ENCODE measurements at places on chromosomes 7 and 10. TPM values are rescaled to one million over a fixed set of nuclear protein-coding genes. Genes with fewer than 3 reads are reported as not detected.

GRCh38 chr7:16773326-16773725 lies 19.8 kb downstream of the TSPAN13 start:
- DNase-seq: no peak

Gene NPC1L1
- total RNA-seq: 0.49 TPM

GRCh38 chr7:41046221-41046761 lies 656.6 kb downstream of the INHBA start:
- DNase-seq: peak; percentile 88

- DNase-seq: no peak
Observed at GRCh38 chr7:17207220-17207619, 91.2 kb upstream of the AHR start.

DNA sequence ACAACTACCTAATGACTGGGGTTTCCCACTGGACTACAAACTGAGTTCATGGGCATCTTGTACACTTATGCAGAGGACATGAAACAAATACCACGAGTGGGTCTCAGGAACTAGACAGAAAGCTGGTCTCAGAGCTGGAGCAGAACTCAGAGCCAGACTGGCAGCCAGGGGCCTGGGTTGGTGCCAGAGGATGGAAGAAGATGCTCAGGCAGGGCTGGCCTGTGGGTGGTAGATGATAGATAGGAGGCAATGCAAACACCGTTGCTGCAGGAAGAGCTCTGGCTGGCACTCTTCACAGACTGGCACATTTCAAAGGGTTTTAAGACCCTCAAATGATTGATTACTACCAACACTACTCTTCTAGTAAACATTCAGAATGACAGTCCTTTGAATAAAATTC lies 28.8 kb downstream of the ENO4 start:
- DNase-seq: no peak

GRCh38 chr7:27576360-27576944 lies 86.2 kb downstream of the HIBADH start:
- no peak for DNase-seq

DNA sequence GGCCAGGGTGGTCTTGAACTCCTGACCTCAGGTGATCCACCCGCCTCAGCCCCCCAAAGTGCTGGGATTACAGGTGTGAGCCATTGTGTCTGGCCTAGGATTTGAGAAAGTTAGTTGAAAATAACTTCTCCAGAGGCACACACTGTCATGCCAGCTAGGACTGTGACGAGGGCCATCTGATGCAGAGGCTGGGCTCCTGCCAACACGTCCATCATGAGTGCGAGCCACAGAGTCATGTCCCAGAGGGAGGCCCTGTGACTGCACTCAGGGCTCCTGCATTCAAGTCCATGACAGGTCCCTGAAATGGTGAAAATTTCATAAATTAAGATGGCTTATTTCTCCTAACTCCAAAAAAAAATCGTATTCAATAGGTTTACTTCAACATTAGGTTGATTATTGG lies 17.1 kb downstream of the C10orf120 start:
- no peak for DNase-seq

DNA sequence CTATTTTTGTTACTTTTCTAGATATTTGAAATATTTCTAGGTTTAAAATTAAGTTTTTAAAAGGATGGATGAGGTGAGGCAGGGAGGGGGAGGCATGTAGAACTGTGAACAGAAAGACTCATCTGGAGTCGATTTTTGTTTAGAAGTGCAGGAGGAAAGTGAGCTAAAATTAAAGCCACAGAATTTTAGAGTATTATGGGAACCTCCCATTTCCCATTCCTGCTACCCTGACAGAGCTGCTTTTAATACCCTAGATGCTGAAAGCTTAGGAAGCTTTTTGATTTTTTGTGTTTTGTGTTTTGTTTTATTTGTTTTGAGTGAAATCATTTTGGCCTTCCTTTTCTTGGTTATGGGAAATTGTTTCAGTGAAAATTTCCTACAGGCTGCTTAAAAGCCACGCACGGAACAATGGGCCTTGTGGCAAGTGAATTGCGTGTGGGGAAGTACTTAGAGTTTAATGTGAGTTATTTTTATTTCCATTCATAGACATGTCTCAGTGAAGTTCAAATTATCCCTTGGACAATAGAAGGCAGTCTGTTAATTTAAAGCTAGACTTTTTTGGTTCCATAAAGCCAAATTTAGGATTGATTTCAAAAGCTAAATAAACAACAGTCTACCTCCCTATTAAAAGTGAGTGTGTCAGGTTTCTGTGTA lies 102.0 kb upstream of the HDAC9 start:
- DNase-seq: no peak

Gene RHOBTB1
- total RNA-seq: 11.0 TPM

Gene RAPGEF5
- total RNA-seq: 68.0 TPM

- DNase-seq: no peak
Observed at GRCh38 chr7:127699853-127700252, 47.9 kb downstream of the SND1 start.

- no peak for DNase-seq
Observed at GRCh38 chr7:70694434-70694970, 437.4 kb upstream of the GALNT17 start.

Gene BICC1
- 15.2 TPM for total RNA-seq

- no peak for DNase-seq
Observed at GRCh38 chr7:112081778-112082177, 124.4 kb downstream of the DOCK4 start.

DNA sequence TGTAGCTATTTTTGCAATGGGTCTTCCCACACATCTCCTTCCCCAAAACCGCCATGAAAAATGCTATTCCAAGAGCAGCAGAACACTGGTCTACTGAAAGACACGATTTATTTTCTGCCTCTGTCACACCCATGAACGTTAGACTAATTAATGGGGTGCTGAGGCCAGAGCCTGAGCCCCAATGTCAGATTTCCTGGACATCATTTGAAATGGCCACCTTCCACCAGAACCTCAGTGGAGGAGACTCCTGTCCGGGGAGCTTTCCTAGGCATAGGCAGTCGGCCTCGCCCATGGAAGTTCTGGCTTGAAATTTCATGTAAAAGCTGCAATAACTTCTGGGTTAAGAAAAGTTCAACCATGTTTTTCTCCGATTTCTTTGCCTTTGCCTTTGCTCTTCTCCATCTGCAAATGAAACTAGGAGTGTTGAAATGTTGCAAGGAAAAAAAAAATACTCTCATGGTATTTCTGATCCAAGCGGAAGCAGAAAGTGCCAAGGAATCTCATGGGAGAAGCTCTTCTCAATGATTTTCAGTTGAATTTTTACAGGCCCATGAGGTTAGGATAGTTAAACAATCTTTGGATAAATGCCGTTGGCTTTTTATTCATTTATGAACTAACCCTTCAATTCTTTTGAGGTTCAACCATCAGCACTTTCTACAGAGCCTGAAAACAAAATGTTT lies 570.8 kb upstream of the MGMT start:
- no peak for DNase-seq

Gene CYP2C8
- not detected for total RNA-seq

DNA sequence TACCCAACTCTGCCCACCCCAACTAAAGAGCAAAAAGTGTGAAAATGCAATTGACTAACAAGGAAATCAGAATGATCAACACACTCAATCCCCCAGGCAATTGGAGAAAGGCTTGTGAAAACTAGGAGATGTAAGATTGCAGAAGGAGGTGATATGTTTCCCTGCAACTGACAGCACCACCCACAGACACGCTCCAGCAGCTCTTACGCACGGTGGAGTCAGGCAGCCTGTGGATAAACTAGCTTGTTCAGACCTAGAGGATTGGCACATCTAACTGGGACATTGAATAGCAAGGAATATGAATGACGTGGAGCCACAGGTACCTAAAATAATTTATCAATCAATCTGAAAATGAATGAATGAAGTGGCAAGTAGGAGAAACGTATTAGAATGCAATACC lies 125.7 kb upstream of the MYO3A start:
- DNase-seq: no peak

GRCh38 chr7:92133133-92133736 lies 1.0 kb downstream of the CYP51A1 start:
- DNase-seq: no peak

GRCh38 chr7:15462721-15463389 lies 99.0 kb downstream of the AGMO start:
- no peak for DNase-seq

DNA sequence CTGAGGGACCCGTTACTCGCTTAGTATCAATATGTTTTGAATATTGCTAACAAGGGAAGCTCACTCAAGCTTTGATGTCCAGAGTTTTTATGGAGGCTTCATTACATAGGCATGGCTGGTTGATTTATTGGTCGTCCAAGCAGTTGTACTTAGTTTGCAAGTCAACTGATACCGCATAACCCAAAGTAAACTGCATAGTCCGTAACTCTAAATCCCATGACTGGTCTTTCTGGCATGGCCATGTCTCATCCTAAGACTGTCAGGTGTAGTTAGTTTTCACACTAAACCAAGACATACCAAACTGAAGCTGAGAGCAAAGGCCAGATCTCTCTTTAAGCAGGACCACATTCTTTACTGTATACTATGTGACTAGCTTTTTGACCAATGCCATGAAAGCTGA lies 397.9 kb downstream of the TFEC start:
- no peak for DNase-seq

GRCh38 chr7:106071356-106071998 lies 40.6 kb downstream of the SYPL1 start:
- peak; percentile 90 for DNase-seq

Gene SLC25A13
- total RNA-seq: 25.3 TPM

DNA sequence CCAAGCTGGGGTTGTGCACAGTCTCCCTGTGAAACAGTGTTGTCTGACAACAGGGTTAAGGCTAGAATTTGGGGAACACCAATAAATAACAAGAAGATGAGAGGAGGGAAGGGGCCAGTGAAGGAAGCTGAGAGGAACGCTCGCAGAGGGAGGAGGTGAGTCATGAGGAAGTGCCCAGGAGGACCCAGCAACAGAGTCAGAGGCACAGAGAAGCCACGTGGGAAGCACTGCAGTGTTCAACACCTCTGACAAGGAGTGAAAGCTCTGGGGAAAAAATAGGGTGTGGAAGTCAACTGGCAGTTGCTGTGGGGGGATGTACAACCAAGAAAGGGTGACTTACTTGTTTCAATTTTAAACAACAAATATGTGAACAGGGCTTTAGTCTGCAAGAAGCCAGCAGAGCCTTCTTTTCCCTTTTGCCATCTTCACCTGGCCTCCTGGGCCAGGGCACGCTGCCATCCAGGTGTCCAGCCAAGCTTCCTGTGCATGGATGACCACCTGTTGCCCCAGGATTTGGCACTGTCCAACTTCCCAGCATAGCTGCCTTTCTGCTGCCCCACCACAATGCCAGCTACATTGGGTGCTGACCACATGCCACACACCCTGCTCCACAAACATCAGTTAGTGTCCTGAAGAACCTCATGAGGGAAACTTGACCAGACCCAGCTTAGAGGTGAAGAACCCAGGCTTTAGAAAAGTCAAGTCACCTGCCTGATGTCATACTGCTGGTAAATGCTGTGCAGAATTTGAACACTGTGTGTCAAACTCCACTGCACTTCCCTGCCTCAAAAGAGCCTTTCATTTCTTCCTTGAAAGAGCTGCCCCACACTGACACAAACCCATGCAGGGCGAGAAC lies 69.6 kb downstream of the ATXN7L1 start:
- DNase-seq: no peak

- DNase-seq: no peak
Observed at GRCh38 chr7:2123916-2124315, 108.8 kb downstream of the MAD1L1 start.

DNA sequence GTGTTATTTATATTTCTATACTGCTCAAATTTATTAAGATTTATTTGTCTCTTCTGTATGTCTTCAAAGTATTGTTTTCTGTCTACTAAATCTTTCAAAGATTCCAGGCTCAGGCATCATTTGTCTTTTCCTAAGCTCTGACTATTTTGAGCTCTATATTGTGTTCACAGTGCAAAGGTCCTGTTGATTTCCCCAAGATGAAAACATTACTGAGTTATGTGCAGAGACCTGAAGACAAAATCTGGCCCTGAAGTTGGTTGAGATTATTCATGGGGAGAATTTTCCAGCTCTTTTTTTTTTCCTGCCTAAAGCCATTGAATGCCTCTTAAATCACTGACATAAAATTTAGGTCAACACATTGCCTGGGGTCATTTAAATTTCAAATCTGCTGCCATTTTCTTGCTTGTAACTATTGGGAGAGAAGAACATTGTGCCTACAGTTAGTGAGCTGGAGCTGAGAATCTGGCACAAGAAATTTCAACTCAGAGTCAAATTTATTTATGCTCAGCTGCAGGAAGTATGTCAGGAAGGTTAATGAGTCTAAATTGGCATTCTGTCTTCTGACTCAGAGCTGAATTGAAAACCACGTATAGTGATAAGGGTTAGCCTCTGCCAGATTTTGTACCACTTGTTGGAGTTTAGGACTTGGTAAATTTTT lies 31.6 kb downstream of the CSTF2T start:
- DNase-seq: no peak

DNA sequence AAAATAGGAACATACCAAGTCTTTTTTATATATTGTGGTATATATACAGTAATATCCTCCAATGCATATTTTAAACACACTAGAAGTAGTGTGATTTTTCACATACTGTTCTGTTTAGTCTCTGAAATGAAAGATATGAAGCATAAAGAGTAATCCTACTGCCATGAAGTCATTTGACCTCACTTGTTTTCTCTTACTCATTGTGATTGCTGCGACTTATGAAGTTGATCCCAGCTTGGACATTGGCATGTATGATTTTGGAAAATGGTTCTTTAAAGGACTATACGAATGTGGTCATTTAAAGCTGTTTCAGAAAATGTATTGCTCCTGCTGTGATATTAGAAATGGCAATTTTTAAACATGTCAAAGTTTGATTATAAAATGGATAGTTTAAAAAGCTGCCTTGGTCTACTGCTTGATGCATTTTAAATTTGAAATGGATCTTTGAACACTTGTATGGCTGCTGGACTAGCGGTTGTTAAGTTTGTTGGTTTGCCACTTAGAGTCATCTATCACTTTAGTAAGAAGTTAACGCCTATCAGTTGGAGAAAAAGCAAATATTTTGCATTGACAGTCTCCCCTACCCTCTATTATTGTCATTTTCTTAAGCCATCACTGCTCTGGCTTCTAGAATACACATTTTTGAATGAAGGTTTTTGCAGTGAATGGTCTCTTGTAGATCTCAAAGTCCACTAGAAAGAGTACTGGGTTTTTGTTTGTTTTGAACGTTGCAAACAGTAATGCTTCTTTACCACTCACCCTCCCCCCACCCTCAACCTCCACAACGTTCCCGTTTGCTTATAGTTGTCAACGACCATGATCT lies 881 bp upstream of the PCGF5 start:
- DNase-seq: no peak

Gene PIK3AP1
- 5.9 TPM for total RNA-seq

Gene HHEX
- total RNA-seq: 6.1 TPM

DNA sequence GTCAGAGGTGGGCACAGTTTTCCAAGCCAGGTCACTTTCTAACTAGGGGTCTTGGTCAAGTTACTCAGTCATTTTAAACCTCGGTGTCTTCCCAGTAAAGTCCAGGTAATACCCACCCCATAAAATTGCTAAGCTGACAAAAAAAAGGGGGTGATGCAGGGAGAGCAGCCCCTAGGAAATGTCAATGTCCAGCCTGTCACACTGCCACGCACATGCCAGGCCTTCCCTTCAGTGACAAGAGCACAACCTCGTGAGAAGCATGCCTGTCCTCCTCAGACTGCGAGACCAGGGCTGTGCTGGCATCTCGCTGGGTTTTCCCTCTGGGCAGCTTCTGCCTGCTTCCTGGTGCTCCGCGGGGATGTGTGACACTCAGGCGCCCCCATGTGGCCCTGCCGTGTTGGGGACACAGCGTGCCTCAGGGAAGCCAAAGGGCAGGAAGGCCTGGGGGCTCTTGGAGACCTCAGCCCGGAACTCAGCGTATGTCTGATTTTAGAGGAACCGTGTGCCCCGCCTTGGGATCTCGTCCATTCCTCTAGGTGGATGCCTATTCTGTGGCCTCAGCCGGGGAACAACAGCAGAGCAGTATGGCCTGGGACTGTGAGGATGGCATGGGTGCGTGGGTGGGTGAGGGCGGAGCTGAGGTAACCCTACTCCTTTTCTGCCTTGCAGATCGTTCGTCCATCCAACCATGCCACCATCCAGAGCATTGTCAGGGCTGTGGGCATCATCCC lies 10.2 kb upstream of the GDF2 start:
- no peak for DNase-seq

All from vagina (tissue), 2 donors.